Activated naive CD4-positive, alpha-beta T cell treated with anti-CD3 and anti-CD28 coated beads for 36 hours (primary cell): ENCODE measurements at places on chromosomes 16 and 17.

- no peak for DNase-seq
- H3K36me3 ChIP-seq = no peaks in the 10 kb centered on the region
- H3K4me1 ChIP-seq = peaks cover 15% of the 10 kb centered on the region
- no peak overlapping the region for H3K4me3 ChIP-seq
- H3K27me3 ChIP-seq = peaks cover 17% of the 10 kb centered on the region
- no peak overlapping the region for H3K27ac ChIP-seq
These were observed 15.0 kb upstream of the MPHOSPH6 start for GRCh38 chr16:82185012-82185411.

DNA sequence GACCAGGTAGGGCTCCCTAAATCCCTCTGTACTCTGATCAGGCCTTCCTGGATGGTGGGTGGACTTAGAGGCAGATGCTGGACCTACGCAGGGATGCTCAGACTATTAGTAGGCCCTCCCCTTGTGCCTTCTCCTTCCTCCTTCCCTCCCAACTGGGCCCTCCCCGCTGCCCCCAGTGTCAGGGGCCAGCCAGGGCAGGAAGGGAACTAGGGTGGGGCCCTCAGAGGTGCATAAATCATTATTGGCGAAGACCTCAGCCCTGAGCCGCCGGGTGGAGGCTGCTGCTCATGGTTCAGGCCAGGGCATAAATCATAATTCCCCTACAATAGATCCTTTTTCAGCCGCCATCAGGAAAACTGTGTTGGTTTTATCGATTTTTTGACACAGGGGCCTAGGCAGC, 81.4 kb downstream of the MRM1 start:
- no peak overlapping the region for H3K27ac ChIP-seq
- H3K4me1 ChIP-seq = no peaks in the 10 kb centered on the region
- H3K36me3 ChIP-seq = no peaks in the 10 kb centered on the region
- no peak for DNase-seq
- peaks cover 3% of the 10 kb centered on the region for H3K27me3 ChIP-seq
- no peak overlapping the region for H3K4me3 ChIP-seq

GRCh38 chr16:78200623-78201096, 101.2 kb downstream of the WWOX start:
- no peak for DNase-seq
- H3K27ac ChIP-seq = no peak overlapping the region
- H3K4me3 ChIP-seq = no peak overlapping the region

- H3K4me1 ChIP-seq = peaks cover 6% of the 10 kb centered on the region
- no peak overlapping the region for H3K4me3 ChIP-seq
- no peak for DNase-seq
- no peak overlapping the region for H3K27ac ChIP-seq
- H3K27me3 ChIP-seq = no peaks in the 10 kb centered on the region
- H3K36me3 ChIP-seq = no peaks in the 10 kb centered on the region
These were observed 12.4 kb downstream of the SNTB2 start for GRCh38 chr16:69199382-69199781.

DNA sequence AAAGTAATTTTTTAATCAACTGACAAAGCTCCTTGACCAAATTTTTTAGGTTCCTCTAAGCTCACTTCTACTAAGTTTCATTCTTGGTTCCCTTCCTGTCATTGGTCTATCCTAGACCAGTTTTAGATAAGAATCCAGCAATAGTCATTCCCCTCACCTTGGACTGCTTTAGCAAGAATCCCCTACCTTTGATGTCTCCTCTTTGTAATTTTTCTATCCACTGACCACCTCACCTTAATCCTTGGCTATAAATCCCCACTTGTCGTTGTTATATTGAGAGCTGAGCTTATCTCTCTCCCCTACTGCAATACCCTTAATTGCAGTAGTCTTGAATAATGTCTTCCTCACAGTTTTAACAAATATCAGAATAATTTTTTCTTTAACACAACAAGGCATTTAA, 107.2 kb downstream of the USP32 start:
- H3K36me3 ChIP-seq = peaks cover 11% of the 10 kb centered on the region
- no peak for DNase-seq
- no peak overlapping the region for H3K4me3 ChIP-seq
- no peak overlapping the region for H3K27ac ChIP-seq
- H3K4me1 ChIP-seq = no peaks in the 10 kb centered on the region
- no peaks in the 10 kb centered on the region for H3K27me3 ChIP-seq
